ENCODE measurements at places on chromosomes 2 and 18.

GRCh38 chr18:34740101-34740500 is 30.0 kb downstream of the DTNA start:
- DNase-seq, result no peak

- no peak for DNase-seq
Observed at GRCh38 chr2:163205589-163206254, 367.2 kb upstream of the KCNH7 start.

- DNase-seq, result no peak
Observed at GRCh38 chr2:64192664-64193105, 48.5 kb upstream of the PELI1 start.

GRCh38 chr2:128610496-128610895 is 291.8 kb upstream of the HS6ST1 start:
- DNase-seq, result no peak

DNA sequence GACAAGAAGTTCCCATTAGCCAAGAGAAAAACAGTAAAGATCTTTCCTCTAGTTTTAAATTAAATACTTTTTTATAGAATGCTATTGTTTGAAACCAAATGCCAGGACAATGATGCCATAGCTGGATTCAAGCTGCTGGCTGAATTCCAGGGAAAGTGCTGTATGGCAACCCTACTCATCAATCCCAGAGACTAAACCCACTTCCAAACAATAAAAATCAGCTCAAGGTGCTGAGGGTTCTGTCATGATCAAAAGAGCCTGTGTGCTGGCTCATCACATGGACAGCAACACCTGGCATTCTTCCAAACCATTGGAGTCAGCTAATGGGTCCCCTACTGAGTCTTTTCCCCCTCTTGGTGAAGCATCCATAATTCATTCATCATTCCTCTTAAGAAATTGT is 53.7 kb upstream of the PARD3B start:
- DNase-seq, result no peak

- DNase-seq, result no peak
Observed at GRCh38 chr2:168601741-168602140, 145.7 kb downstream of the CERS6 start.

- no peak for DNase-seq
Observed at GRCh38 chr18:37396971-37397720, 168.5 kb downstream of the CELF4 start.

DNA sequence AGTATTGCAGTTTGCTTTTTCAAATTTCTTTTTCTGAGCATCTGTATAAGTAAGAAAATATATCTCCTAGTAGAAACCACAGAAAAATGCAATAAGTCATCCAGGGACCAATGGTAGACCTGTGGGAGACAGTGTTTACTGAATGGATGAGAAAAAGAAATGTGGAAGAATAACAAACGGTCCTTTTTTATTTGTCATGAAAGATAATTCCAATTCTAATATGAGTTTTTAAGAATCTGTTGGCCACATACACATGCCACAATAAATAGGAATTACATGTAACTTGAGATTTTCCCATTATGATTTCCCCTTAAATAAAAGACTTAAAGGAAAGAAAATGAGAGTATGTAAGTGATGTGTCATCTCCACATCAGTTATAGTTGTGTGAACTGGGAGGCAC is 107.7 kb upstream of the RAB27B start:
- DNase-seq, result no peak

GRCh38 chr2:46943881-46944798 is 28.5 kb upstream of the MCFD2 start:
- DNase-seq, result peak; percentile 5

DNA sequence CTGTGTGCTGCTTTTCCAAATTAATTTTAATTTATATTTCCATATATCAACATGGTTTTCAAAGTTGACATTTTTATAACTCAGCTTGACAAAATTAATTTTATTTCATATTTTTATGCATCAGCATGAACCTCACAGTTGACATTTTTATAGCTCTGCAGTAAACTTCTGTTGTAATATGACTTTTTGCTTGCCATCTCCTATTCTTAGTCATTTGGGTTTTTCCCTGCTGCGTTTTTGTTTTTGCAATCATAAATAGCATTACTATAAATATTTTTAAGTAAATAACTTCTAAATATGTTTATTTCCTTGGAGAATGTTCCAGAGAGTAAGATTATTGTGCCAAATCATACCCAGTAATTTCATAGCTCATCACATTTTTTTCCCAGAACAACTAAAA is 21.0 kb upstream of the L3MBTL4 start:
- no peak for DNase-seq

DNA sequence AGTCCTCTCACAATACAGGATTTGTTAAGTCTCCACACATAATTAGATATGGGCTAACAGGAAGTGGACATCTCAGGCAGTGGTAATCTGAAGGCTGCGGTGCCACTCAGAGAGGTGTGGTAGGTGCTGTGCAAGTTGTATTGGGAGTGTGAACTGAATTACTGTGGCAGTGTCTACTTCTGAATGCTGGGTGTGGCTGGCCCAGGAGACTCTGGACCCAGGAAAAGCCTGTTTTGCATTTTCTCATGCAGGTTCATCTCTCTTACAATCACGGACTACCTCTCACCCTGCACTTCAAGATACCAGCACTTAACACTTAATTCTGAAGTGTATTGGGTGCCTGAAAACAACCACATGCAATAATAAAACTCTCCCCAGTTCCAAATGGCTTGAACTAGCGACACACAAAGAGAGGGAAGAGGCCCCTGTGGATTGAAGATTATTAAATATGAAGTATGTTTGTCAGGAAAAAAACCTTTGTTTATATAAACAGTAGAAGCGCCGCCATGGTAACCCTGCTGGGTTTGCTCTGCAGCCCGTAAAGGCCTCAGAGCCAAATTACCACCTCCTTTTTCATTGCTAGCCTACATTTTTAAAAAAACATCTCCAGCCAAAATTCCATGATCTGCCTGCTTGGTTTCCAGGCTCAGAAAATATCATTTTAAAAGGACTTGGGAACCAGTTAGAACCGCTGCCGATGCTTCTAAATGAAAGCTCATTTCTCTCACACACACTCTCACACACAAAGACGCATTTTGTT is 77.5 kb downstream of the GFPT1 start:
- DNase-seq, result no peak

DNA sequence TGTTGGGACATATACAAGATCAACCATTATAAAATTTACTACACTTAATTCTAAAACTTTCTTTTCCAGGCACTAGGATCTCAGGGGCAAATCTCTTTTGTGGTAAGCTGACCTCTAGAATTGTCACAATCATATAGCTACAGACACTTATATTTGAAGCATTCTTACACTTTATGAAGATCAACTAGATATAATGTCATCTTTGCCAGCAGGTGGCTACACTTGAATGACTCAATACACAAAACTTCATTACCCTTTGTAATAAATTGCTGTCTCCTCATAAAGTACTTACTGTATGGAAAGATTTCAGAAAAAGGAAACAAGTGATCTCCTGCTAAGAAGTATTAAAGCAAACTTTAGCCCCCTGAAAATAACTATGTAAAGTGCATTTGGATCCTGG is 77.8 kb downstream of the RDH14 start:
- no peak for DNase-seq

All from activated naive CD4-positive, alpha-beta T cell (primary cell).